CD4-positive, alpha-beta T cell treated with Interleukin-6 for 4 hours (primary cell): ENCODE measurements at places on chromosomes 5 and 9.

- no peak for DNase-seq
Observed at GRCh38 chr9:13567833-13568232, 288.3 kb upstream of the MPDZ start.

- DNase-seq, result no peak
Observed at GRCh38 chr9:126788634-126789349, 16.0 kb upstream of the ZBTB43 start.

GRCh38 chr9:79542735-79543620 lies 28.8 kb upstream of the TLE4 start:
- no peak for DNase-seq

GRCh38 chr9:133251773-133252172 lies 23.2 kb downstream of the ABO start:
- no peak for DNase-seq

DNA sequence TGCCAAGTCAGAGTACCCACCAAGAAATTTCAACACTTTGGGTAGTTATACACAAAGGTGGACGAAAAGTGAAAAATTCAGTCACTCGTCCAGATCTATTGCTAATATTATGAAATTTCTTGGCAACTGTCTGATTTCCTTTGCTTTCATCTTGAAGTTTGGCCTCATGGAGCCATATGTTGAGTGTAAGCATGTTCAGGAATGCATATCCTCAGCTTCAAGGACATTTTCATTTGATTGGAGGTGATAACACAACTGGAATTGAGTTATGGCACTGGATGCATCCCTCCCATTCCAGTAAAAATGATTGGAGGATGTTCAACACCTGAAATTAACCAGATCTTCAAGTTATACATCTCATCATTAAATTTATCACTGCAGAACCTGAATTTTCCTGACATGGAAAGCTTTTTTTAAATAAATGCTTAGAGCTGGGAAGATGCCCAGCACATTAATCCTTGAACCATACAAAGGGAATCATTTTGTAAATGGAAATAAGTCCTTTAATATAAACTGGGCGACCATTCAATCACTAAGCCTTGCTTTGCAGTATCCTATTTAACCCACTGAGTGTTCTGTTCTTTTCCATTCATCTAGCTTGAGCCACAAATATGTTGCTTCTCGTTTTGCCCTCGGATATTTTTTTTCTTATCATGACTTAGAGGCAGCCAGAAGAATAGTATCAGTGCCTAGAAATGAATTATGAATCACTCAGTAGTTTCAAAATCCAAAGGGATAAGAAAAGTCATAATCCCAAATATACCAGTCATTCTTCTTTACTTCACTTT lies 273.7 kb upstream of the PIK3R1 start:
- no peak for DNase-seq

GRCh38 chr5:56498759-56499395 lies 265.7 kb upstream of the ANKRD55 start:
- DNase-seq, result no peak

- DNase-seq, result peak; percentile 10
Observed at GRCh38 chr5:40838086-40838485, 3.1 kb upstream of the RPL37 start.

- no peak for DNase-seq
Observed at GRCh38 chr5:36882250-36882649, 5.7 kb downstream of the NIPBL start.

- peak; percentile 72 for DNase-seq
Observed at GRCh38 chr5:151086905-151087360, 6.1 kb upstream of the TNIP1 start.

- DNase-seq, result no peak
Observed at GRCh38 chr9:91336786-91337185, 24.9 kb downstream of the AUH start.

DNA sequence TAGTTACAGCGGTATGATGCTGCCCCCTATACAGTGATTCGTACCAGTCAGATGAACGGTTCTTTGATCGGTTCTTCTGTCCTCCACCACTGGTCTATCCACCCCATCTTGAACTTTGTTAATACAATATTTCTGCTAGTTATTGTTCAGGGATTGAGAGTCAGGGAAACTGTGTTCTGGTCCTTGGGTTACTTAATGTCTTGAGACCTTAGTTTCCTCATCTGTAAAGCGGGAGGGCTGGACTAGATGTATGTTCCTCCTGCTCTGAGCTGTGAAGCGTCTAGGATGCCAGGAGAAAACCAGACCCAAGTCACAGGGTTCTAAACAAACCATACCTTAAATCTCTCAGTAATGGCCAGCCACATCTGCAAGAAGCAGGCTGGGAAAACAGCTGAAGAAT lies 1.4 kb upstream of the PIP5K1B start:
- no peak for DNase-seq

GRCh38 chr9:15243081-15243480 lies 63.9 kb downstream of the TTC39B start:
- DNase-seq, result no peak

DNA sequence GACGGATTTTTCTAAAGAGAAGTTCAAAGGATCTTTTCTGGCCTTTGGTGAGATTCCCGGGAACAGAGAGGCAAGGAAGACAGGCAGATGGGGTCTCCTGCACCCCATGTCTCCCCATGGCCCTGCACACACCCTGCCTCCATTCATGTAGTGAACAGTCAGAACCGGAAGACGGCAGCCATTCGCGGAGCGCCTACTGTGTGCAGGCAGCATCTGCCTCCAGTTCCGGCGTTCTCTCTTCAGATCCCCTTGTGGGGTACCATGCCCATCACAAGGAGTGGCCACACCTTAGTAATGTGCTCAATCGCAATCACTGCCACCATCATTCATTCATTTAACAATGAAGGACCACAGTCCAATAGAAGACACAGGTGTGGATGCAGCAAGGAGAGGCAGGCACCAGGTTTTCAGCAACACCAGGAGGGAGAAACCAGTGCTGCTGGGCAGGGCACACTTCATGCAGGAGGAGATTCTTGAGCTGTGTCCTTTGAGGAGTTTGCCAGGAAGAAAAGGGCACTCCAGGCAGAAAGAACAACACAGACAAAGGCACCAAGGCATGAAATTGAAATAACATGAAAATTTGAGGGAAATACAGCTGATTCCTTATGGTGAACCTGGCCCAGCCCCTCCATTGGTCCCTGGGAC lies 171.5 kb upstream of the PHYKPL start:
- DNase-seq, result no peak

DNA sequence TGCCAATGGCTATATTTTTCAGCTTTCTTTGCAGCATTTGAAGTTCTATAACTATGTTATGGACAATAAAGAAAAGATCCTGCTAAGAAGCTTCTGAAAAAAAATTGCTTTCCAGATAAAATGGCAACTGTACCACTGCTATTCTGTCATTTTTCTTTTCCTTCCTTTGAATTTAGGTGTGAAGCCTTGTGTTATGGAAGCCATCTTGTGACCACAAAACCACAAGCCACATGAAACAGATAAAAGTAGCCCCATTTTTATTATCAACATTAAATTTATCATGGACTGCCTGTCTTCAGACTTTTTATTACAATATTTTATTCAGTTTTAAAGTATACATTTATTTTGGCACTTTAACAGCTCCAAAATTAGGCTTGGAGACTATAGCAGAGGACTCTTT lies 289.9 kb upstream of the ACTBL2 start:
- DNase-seq, result no peak

DNA sequence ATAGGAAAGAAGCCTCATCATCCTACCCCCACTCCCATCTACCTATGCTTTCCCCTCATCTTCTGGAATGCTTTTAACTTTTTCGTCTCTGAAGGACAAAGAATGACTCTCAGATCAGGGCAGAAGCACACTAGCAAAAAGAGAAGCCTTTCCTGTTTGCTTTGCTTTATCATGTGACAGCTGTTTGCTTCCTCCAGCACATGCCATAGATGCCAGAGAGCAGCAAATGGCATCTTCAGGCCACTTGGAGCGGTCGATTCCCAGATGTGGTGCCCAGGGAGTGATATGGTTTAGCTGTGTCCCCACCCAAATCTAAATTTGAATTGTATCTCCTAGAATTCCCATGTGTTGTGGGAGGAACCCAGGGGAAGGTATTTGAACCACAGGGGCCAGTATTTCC lies 294.8 kb downstream of the GADD45G start:
- no peak for DNase-seq

DNA sequence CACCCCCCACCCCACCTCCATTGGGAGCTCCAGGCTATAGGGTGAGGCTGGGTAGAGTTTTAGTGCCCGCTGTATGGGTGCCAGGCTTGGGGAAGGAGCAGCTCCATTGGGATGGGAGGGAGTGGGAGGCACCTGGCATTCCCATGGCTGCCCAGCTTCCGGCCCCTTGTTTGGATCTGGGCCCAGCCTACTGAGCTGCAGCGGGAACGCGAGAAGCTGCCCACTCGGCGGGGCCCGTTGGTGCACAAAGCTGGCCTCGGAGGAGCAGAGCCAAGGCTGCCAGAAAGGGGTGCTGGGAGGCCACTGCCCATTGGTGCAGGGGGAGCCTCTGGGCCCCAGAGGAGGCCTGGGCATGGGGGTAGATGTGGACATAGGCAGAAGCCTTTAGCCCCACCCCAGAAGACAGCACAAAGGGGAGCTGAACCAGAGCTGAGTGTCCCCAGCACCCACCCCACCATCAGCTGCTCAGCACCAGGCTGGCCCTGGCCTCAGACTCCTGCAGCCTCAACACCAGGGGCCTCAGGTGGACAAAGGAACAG lies 4.4 kb downstream of the LCN9 start:
- no peak for DNase-seq

GRCh38 chr9:2743937-2744529 lies 26.7 kb downstream of the KCNV2 start:
- no peak for DNase-seq

- DNase-seq, result no peak
Observed at GRCh38 chr5:171813813-171814490, 28.3 kb downstream of the SMIM23 start.

GRCh38 chr5:115532517-115532916 lies 12.1 kb downstream of the FEM1C start:
- no peak for DNase-seq

DNA sequence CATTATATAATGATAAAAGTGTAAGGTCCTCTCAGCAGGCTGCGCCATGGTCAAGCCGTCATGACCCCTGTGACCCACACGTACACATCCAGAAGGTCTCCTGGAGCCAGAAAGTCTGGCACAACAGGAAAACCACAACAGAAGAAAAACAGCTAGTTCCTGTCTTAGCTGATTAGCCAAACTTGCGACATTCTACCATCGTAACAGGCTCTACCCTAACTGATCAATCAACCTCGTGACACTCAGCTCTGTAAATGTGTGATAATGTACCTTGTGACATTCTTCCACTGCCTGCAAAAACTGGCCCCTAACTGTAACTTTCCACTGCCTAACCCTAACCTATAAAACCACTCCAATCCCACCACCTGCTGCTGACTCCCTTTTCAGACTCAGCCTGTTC lies 316.4 kb upstream of the TUSC1 start:
- no peak for DNase-seq

- no peak for DNase-seq
Observed at GRCh38 chr9:5499889-5500398, 10.4 kb upstream of the PDCD1LG2 start.

GRCh38 chr5:78560000-78560855 lies 88.3 kb downstream of the LHFPL2 start:
- DNase-seq, result no peak

- DNase-seq, result no peak
Observed at GRCh38 chr9:35341585-35341984, 148.3 kb upstream of the RUSC2 start.

- no peak for DNase-seq
Observed at GRCh38 chr9:116471093-116471906, 215.8 kb upstream of the TRIM32 start.

DNA sequence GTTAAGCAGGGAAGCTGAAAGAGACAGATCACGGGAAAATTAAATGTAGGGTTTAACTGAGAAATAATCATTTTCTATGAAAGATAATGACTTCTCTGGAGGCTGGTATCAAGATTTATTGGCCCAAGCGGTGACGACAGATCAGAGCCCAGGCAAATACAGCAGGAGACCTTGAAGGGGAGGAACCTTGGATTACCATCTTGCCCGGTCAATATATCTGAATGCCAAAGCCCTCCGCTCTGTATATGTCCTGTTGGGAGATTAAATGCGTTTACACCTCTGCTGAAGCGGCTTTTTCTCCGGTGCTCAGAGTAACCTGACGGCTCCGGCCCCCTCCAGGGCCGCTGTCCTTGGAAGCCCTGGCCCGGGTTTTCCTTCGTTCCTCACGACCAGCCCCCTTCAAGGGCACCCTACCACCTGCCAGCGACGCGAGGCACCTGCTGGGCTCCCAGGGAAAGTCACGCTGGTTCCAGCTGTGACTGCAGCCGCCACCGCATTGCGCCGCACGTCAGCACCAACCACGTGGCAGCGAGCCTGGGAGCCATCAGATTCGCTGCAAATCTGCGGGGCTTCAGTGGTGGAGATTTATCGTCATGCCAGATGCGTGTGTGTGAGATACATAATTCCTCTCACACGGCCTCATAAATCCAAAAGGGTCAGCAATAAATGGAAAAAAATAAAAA lies 4.4 kb upstream of the QSOX2 start:
- no peak for DNase-seq

GRCh38 chr9:13149454-13149853 lies 130.0 kb downstream of the MPDZ start:
- no peak for DNase-seq

DNA sequence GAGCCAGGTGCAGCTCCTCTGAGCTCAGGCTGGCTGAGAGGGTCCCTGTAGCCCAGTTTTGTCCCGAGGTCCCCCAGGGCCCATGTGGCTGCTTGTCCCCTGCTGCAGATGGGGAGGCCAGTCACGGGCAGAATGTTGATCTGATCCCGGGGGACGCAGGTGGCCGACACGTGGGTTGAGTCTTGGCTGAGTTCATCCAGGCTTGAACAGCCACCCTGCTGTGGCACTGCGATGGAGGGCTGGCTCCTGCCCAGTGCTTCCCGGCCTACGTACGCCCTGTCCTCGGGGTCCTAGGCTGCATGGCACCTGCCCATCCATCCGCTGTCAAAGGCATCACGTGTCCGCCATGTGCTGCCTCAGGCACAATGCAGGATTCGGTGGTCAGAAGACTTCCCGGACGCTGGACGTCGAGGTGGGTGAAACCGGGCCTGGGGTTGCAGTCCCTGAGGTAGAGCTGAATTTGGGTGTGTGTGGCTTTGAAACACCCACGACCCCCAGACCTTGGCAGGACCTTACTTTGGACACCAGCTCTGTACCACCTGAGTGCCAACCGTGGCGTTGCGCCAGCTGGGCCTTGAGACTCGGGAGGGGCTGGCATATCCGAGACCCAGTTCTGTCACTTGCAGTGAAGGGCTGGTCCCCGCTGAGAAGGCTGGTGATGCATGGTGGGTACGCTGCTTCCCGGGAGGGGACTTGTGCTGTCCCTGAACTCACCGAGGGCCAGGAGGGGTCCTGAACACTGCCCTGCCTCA lies 22.3 kb downstream of the RXRA start:
- DNase-seq, result no peak

GRCh38 chr5:125424402-125425141 lies 678.1 kb upstream of the ZNF608 start:
- DNase-seq, result no peak

GRCh38 chr5:129069292-129069691 lies 25.3 kb upstream of the ISOC1 start:
- DNase-seq, result no peak

- DNase-seq, result no peak
Observed at GRCh38 chr5:126268697-126269315, 154.4 kb upstream of the GRAMD2B start.
